ENCODE measurements at places on chromosomes 4 and X.
A peak's percentile ranks its signal among the peaks of the same experiment; 100 is the strongest.

- DNase-seq, result no peak
Measured at GRCh38 chrX:65596270-65597034, 61.9 kb upstream of the LAS1L start.

DNA sequence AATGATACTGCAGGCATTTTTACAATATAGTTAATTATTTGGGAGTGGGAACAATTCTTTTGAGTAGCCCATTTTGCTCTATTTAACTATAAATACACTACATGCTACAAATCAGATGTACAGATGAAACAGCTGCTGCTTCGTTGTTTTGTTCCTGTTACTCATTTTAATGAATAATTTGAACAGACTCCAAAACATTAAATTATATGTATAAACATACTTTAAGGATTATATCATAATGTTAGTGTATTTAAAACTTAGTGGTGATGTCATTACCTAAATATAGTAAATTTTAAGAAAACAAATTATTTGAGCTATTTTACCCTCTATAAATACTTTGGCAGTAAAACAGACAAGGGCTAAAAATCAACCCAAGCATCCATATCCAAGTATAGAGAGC is 60.7 kb downstream of the GAB1 start:
- DNase-seq, result no peak

DNA sequence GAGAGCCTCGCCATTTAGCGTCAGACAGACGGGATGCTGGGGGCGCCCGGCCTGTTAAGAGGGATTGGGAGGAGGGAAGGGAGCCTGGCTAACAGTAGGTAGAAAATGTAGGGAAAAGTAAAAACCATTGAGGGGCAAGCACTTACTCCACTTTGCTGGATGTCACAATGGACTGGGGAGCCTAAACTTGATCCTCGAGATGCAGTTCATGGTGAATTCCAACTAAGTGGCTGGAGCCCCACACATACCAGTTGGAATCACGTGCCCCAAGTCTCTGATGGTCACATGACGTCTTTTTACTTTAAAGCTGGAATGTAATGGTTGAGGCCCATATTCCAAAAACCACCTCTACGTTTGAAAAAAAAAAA is 1.5 kb downstream of the PLS3 start:
- DNase-seq, result peak; percentile 36

DNA sequence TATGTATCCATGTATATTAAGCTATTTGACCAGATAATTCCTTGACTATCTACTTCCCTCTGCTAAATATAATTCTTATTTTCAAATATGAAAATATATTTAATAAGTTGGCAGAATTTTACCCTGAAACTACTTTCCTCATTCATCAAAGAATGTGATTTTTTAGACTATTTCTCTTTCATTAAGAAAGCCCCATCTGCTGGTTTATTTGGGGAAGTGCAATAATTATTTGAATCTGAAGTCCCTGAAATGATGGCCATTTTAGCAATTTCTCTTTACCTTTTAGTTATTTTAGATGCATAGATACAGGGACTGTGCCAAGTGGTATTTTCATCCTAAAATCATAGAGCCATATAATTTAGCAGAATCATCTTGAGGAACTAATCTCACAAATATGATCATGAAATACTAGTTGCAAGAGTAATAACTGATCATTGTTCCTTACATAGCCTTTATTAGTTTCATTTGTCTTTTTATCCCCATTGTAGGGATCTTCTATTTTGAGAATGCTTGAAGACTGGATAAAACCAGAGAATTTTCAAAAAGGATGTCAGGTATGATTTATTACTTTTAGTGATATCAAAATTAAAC is 39.0 kb downstream of the ENPEP start:
- DNase-seq, result no peak

DNA sequence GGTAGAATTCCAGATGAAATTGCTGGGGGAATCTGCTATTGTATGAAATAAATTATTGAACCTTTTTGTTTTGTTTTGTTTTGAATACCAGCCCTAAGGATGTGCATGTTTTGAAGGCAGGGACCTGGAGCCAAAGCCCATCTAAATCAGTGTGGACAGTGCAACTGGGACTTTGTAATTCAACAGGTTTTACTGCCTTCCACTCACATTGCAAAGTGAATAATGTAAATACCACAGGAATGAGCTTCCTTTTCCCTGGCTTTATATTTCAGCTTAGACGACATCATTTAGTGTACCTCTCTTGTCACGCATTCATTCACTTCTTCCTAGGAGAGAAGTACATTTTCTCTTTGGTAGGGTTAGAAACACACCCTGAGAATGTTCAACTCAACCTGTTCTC is 795.0 kb downstream of the CENPC start:
- no peak for DNase-seq

DNA sequence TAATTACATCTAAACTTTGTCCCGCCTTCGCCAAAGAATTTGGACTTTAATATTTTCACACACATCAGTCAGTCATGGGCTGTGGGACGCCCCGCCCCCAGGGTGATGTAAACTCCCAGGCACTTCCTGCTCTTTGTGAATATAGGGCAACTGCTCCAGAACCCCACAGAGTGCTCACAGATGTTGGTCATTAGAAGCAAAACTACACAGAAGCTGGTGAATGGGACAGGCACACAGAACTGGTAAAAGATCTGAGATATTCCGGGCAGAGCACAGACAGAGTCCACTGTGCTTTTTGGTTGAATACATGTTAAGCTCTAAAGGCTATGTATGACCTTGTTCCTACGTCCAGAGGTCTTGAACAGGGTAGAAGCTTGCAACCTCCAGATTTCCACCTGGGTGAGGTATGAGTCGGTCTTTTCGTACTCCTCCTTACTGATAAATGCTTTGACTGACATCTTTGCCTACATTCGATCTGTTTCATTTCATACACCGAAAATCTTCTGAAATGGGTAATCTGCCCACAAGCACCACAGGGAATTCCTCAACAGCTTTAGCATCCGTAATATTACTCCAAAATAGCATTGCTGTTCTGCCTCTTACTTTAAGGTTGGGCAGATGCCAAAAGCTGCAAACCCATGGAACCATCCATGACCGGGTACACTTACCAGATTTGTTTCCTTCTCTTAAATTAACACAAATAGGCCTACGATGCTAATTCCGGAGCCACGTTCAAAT is 144.6 kb downstream of the AMELX start:
- DNase-seq, result no peak

DNA sequence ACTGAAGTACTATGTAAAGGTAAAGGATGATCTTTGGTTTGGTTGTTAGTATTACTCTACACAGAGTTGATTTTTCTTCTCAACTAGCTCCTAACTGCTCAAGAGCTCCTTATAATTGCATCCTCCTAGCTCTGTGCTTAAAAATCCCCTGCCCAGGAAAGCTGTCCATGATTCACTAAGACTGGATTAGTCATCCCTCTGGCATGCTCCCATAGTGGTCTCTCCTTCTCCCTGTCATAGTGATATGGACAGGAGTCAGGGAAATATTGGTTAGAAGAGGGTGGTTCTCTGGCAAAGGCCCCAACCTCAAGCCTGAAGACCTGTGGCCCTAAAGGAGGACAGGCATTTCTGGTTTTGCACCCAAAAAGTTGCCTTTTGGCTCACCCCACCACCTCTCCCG is 242.3 kb upstream of the KCNIP4 start:
- peak; percentile 2 for DNase-seq

DNA sequence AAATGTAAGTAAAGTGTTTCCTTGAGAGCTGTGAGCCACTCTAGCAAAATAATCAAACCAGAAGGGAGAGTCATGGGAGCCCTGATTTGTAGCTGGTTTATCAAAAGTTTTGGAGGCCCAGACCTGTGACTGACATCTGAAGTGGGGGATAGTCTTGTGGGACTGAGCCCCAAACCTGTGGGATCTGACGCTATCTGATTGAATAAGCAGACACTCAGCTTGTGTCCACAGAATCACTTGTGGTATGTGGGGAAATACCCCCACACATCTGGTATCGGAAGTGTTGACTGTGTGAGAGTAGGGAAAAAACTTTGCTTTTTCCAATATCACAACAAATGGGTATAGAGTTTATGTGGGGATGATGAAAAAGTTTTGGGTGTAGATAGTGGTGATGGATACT is 35.4 kb downstream of the FUNDC1 start:
- DNase-seq, result no peak

DNA sequence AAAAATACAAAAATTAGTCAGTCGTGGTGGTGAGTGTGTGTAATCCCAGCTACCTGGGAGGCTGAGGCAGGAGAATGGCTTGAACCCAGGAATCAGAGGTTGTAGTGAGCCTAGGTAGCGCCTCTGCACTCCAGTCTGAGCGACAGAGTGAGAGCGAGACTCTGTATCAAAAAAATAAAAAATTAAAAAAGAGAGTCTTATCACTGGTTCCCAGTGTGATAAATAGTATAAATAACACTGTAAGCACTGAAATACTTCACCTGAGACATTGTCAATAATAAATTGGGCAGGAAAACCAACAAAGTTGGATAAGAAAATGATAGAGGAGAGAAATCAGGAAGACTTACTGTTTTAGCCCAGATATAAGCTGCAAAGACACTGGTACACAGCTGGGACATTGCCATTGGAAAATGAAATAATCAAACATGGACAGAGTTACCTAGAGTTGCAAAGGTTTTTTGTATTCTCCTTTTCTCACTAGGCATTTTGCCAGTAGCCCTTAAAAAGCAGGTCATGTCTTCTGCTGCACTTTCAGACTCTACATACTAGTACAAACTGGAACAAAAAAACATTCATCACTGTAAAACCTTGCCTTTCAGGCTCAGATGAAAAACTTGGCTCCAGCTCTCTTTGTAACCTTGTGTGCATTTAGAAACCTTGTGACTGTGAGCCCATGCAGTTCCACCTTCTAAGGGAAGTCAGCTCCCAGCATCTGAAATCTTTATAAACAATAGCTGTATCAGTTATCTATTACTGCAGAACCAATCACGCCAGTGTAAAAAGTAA is 55.0 kb upstream of the PPP1R2C start:
- no peak for DNase-seq

GRCh38 chrX:40962793-40963407 is 122.3 kb upstream of the USP9X start:
- DNase-seq, result no peak

DNA sequence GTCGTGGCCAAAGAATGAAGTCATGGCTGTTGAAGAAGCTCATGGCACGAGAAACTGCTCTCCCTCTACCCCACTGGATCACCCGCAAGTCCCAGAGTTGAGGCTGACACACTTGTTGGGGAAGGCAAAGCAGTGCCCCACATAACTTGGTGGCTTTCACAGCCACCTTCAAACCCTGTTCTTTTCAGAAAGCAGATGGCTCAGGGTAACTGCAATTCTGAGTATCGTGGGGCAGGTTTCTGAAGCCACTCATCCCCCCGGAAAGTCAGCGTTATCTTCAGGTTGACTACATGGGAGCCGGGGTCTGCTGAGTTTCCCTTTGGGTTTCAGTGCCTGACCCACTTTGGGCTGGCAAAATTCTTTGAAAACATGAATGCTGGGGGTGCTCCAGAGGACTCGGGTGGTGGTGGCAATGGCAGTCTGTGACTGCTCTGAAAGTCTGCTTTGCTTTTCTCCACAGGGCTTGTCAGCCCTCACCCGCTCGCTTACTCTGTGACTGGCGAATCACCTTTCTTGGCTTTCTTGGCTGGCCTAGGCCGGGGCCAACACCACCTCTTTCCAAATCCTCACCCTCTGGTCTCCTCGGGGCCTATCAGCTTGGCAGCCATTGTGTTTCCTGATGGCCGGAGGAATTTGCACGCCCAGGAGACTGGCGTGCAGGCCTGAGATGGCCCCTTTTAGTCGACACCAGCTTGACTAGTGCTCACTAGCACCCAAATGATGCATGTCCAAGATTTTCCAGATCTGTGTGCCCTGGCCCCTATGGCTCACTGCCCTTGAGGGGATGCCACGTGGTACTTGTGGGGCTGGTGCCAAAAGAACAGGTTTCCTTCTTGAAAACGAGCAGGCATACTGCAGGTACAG is 7.3 kb downstream of the PPP1R3F start:
- no peak for DNase-seq

GRCh38 chrX:64204701-64205440 is 637 bp downstream of the AMER1 start:
- peak; percentile 39 for DNase-seq

- no peak for DNase-seq
Measured at GRCh38 chr4:123984886-123985285, 588.3 kb downstream of the SPRY1 start.

DNA sequence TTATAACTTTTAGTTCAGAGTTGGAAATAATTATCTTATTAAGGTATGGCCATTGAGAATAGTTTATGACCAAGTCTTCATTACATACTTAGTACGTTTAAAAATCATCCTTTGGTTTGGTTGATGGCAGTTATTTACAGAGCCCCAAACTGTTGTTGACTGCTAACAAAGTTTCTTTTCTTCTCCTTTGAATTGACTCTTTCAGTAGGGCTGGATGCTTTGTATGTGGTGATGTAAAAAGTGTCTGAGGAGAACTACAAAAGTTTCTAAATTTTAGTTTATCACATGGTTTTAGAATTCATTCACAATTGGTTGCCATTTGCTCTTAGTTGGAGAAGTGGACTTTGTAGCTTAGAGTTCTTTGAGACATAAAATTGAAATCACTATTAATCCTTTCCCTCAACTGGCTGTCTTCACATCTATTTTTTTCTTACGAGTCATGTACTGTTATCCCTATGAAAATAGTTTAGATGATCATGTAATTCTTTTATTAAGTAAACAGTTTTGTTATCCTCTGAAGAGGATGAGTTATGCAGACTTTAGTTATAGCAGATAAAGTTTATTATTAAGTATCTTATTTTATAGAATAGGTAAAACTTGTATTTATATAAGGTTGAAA is 14.8 kb downstream of the PTPN13 start:
- DNase-seq, result no peak

- no peak for DNase-seq
Measured at GRCh38 chr4:140793291-140793690, 37.1 kb upstream of the TBC1D9 start.

- DNase-seq, result no peak
Measured at GRCh38 chr4:14850455-14851097, 151.7 kb upstream of the CPEB2 start.

DNA sequence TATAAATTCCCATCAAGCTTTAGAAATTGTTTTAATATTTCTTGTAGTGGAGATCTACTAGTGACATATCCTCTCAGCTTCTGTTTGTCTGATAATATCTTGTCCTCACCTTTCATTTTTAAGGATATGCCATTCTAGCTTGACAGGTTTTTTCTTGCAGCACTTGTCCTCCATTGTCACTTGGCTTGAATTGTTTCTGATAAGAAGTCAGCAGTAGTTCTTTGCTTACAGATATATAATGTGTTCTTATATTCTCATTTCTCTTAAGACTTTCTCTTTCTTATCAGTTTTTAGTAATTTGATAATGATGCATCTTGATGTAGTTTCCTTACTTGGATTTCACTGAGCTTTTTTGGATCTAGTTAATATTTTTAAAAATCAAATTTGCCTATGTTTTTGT is 120.6 kb upstream of the NUDT6 start:
- no peak for DNase-seq

- DNase-seq, result no peak
Measured at GRCh38 chr4:157095716-157096115, 19.8 kb downstream of the GLRB start.

- DNase-seq, result no peak
Measured at GRCh38 chrX:43679778-43680177, 23.7 kb downstream of the MAOA start.

DNA sequence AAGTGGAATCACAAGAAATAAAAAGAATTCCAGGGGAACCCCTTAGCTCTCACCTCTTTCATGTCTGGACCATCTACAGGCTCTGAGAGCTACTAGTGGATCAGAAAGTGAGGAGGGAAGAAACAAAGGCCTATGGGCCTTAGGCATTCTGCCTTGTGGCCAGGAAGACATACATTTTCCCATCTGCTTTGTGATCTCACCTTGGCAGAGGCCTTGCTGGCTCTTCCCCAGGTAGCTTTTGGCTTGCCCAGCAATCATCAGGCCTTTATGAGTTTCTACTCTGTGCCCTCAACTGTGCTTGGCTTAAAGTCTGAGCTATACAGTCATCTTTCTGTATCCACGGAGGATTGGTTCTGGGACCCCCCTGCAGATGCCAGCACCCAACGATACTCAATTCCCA is 28.3 kb upstream of the CD99L2 start:
- no peak for DNase-seq

Data from hepatic stellate cell (primary cell).